NCI-H1417 treated with DMSO at 0.1 percent for 48 hours (cell line): ENCODE measurements at places on chromosomes 11 and 22.

GRCh38 chr22:25987948-25988347 lies 181.3 kb upstream of the SEZ6L start:
- no peak for DNase-seq

- no peak for DNase-seq
These were observed 153.3 kb downstream of the DSCAML1 start for GRCh38 chr11:117643606-117644300.

GRCh38 chr11:7321473-7322450 lies 70.1 kb downstream of the SYT9 start:
- no peak for DNase-seq

- no peak for DNase-seq
These were observed 27.8 kb downstream of the LIMK2 start for GRCh38 chr22:31239771-31240370.

GRCh38 chr22:41888627-41889200 lies 26.2 kb downstream of the SHISA8 start:
- DNase-seq, result no peak

DNA sequence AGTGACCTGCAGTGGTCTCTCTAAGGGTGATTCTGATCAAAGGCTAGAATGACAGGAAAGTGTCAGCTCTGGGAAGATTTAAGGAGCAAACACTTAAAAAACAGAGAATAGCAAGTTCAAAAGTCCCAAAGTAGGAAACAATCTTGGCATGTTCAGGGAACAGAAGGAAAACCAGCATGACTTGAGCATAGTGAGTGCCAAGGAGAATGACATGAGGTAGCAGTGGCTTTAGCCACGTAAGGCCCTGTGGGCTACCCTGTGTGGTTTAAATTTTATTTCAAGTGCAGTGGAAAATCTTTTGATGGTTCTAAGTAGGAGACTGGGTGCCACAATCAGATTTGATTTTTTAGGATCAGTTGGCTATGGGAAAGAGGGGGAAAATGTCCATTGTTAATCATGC lies 149.4 kb downstream of the WNT11 start:
- DNase-seq, result no peak

DNA sequence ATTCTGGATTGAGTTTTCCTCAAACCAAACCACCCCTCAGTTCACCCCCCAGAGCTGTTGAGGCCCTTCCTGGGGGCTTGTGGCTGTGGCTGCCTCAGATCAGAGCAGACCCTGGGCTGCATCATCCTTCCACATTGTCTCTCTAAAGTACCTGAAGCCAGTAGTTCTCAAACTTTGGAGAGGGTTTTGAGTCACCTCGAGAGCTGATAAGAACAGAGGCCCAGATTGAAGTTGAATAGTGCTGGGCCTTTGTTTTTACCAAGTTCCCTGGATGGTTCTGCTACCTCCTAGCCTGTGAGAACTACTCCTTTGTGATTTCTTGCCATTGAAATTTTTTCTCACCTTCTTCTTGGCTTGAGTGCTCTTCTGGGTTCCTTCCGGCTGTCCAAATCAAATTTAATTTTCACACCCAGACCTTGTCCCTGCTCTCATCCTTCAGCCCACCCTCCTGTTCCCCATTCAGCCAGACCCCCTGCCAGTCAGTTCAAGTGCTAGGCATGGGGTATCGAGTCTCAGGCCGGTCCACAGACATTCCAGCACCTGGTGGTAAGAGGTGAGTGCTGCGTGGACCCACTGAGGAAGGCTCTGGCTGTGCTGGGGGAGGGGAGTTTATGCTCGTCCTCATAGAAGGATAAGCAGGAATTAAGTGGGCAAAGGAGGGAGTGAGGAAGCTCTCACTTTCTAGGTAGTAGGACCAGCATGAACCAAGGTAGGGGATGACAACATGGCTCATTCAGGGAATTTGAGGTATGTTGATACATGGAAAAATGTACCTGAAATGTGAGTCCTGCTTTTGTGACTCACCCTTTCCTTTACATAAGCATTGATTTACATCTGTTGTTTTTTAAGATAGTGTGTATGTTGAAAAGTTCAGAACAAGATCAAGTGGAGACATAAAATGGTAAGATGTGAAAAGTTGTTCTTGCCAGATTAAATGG lies 116.5 kb downstream of the PTPRJ start:
- DNase-seq, result no peak
